ENCODE measurements at places on chromosomes 13 and 19. TPM values are rescaled to one million over a fixed set of nuclear protein-coding genes. Genes with fewer than 3 reads are reported as not detected.

ADGRE3 gene
- polyA plus RNA-seq = 1.5 TPM

PCDH9 gene
- polyA plus RNA-seq = 1.1 TPM

APC2 gene
- 0.01 TPM for polyA plus RNA-seq

PET100 gene
- polyA plus RNA-seq = 60.5 TPM

ZNF28 gene
- 6.2 TPM for polyA plus RNA-seq

NLRP7 gene
- not detected for polyA plus RNA-seq

ZNF471 gene
- 2.0 TPM for polyA plus RNA-seq

C13orf42 gene
- polyA plus RNA-seq = 0.04 TPM

ZNF440 gene
- 9.3 TPM for polyA plus RNA-seq

ZSCAN4 gene
- polyA plus RNA-seq = 0.14 TPM

ZNF878 gene
- polyA plus RNA-seq = 0.22 TPM

NMRK2 gene
- polyA plus RNA-seq = 0.13 TPM

MADCAM1 gene
- polyA plus RNA-seq = 0.41 TPM

GJA3 gene
- polyA plus RNA-seq = 0.02 TPM

FAM83E gene
- polyA plus RNA-seq = 43.8 TPM

SPRY2 gene
- polyA plus RNA-seq = 27.1 TPM

TDRD12 gene
- 0.10 TPM for polyA plus RNA-seq

FCHO1 gene
- 3.2 TPM for polyA plus RNA-seq

LILRA2 gene
- polyA plus RNA-seq = 4.3 TPM

ZNF418 gene
- 2.5 TPM for polyA plus RNA-seq

URAD gene
- polyA plus RNA-seq = not detected

SULT2A1 gene
- 0.01 TPM for polyA plus RNA-seq

C2CD4C gene
- polyA plus RNA-seq = 1.2 TPM

TEX26 gene
- 0.67 TPM for polyA plus RNA-seq

KLC3 gene
- polyA plus RNA-seq = 2.2 TPM

PGLYRP2 gene
- 0.10 TPM for polyA plus RNA-seq

ANGPTL8 gene
- polyA plus RNA-seq = 0.19 TPM

IQCN gene
- polyA plus RNA-seq = 0.69 TPM

CALR3 gene
- polyA plus RNA-seq = not detected

SIGLECL1 gene
- polyA plus RNA-seq = 0.03 TPM

KRTDAP gene
- 0.49 TPM for polyA plus RNA-seq

CPAMD8 gene
- 9.6 TPM for polyA plus RNA-seq

SHISA7 gene
- not detected for polyA plus RNA-seq

RAB3D gene
- 18.6 TPM for polyA plus RNA-seq

PRTN3 gene
- 0.85 TPM for polyA plus RNA-seq

Data from lung (tissue), 17 donors.